ENCODE measurements at places on chromosomes 1 and 21.

DNA sequence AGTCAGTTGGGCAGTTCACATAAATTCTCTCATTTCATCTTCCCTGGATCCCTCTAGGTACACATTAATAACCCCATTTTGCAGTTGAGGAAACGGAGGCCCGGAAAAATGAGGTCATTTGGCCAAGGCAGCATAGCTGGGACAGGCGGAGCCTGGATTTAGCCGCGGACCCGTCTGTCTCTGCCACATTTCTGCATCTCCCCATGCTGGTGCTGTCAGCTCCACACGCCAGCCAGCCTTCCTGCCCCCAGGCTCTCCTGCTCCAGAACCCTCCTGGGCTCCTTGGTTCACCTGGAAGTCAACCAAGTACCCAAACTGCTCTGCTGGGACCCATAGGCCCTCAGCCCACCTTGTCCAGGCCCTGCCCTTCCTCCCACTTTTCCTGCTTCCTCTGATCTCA is 7.6 kb downstream of the FOXO6 start:
- DNase-seq = no peak

GRCh38 chr1:202642619-202643291 is 67.5 kb downstream of the SYT2 start:
- DNase-seq = no peak

- no peak for DNase-seq
Measured at GRCh38 chr1:1157033-1157365, 16.7 kb upstream of the TTLL10 start.

GRCh38 chr1:47241114-47242113 is 9.4 kb upstream of the TAL1 start:
- no peak for DNase-seq

DNA sequence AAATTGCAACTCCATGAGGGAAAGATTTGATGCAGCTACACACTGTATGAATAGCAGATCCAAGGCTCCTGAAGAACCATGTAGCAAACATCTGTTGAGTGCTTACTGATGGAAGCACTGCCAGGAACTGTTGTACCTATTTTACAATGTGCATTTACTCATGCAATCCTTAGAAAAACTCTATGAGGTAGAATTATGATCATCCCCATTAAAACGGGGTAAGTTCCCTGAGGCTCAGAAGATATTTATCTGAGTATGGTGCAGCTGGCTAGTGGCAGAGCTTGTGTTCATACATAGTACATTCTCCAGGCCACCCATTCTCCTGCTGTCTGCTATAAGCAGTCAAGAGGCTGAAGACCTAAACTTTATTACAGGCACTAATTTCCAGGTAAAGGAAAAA is 54.4 kb upstream of the C8B start:
- no peak for DNase-seq

DNA sequence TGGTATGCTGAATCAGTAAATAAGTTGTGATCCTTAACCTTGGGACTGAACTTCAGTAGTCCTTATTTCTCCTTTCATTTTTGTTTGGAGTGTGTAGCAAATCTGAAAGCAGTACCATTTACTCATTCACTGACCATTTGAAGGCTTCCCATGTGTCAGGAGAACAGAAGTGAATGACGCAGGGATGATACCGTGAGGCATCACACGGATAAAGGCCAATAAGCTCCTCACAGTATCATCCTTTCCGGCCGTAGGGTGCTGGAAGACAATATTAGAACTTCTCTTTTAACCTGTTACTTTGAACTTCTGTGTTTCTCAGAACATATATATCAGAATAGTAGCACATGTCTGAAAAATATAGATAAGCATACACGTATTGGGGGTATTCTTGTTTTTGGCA is 21.3 kb downstream of the BACH1 start:
- no peak for DNase-seq

- DNase-seq = no peak
Measured at GRCh38 chr1:209219791-209220524, 363.6 kb upstream of the CAMK1G start.

DNA sequence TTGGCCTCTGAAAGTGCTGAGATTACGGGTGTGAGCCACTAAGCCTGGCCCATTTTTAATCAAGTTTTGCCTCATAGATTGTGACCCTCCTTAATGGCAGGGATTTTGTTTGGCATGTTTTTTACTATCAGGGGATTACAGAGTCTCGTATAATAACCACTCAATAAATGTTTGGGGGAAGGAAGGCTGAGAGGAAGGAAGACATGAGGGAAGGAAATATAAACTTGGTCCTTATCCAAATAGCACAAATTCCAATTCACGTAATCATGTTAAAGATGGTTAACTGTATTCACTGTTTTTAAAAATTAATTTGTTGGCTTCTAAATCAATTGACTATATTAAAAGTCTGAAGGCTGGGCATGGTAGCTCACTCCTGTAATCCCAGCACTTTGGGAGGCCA is 30.9 kb upstream of the SERTAD4 start:
- no peak for DNase-seq

DNA sequence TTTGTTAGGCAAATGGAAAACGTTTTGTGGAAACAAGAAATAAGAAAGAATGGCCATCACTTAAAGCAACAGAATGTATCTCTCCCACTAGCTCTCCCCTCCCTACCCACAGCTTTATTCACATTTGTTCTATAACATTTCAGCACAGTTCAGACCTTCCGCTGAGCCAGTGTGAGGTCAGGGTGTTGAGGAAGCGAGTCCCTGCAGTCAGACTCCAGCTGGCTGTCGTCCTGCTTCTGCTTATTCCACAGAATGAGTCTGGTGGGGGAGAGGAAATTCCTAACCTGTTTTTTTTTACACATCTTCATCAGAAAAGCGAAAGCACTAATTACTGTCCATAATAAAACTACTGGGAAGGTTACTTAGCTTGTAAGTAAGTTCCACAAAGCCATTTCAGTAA is 39.0 kb downstream of the MRPL39 start:
- no peak for DNase-seq

GRCh38 chr1:23533246-23534023 is 2.4 kb upstream of the E2F2 start:
- DNase-seq = no peak

- no peak for DNase-seq
Measured at GRCh38 chr21:16588433-16588860, 858.7 kb downstream of the USP25 start.

DNA sequence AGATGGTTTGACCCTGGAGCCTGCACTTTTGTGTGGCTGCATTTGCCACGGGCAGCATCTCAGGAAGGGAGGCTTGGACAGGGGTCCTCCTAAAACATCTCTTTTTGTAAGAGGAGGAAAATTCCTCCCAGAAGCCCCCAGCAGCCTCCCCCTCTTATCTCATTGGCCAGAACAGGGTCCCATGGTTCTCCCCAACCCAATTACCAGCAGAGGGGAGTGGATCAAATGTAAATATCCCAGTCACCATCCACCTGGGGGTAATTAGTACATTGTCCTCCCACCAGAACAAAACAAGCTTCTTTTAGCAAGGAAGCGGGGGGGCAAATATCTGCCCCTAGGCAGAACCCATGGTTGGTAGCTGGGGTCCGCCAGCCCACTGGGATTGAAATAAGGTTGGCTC is 44.7 kb upstream of the TENT5B start:
- no peak for DNase-seq

DNA sequence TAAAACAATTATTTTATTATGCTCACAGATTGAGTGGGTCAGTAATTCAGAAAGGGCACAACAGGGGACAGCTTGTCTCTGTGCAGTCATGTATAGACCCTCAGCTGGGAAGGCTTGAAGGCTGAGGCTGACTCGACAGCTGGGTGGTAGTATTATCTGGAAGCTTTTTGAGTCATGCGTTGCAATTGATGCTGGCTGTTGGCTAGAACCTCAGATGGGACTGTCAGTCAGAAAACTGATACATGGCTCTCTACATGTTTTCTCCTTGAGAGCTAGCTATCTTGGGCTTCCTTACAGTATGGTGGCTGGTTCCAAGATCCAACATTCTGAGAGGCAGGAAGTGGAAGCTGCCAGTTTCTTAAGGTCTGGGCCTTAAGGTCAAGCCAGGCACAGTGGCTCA is 61.5 kb upstream of the SELENON start:
- no peak for DNase-seq

DNA sequence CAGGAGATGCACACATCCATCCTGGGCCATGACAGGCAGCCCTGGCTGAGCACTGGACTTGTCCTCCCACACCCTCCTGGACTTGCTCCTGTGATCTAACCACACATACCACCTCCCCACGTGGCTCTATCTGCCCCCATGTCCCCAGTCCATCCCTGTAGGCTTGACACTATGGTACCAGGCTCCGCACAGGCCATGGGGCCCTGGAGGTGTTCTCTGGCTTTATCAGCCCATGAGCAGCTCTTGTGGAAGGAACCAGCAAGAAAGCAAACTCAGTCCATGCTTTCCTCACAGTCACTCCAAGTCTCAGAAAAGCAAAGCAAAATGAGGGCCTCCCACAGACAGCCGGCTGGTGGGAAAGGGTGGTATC is 61.6 kb downstream of the CD46 start:
- DNase-seq = no peak

DNA sequence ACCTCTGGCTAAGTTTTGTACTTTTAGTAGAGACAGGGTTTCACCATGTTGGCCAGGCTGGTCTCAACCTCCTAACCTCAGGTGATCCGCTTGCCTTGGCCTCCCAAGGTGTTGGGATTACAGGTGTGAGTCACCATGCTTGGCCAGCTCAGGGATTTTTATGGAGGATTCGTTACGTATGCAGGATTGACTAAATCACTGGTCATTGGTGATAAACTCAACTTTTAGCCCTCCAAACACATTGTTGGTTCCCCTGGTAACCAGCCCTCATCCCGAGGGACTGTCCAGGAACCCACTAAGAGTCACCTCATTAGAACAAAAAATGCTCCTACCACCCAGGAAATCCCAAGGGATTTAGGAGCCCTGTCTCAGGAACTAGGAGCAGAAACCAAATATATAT is 40.4 kb downstream of the ST3GAL3 start:
- DNase-seq = no peak

- no peak for DNase-seq
Measured at GRCh38 chr1:12134716-12135115, 32.1 kb upstream of the TNFRSF1B start.

GRCh38 chr1:170630977-170631376 is 33.0 kb upstream of the PRRX1 start:
- no peak for DNase-seq

- DNase-seq = no peak
Measured at GRCh38 chr1:3163356-3163755, 94.4 kb downstream of the PRDM16 start.

GRCh38 chr1:200867018-200867811 is 5.6 kb upstream of the GPR25 start:
- DNase-seq = no peak

- DNase-seq = no peak
Measured at GRCh38 chr21:23861911-23862504, 1745.3 kb downstream of the MRPL39 start.
